Astrocyte of the cerebellum (primary cell): ENCODE measurements at places on chromosomes 2 and 18.

GRCh38 chr2:37919631-37920032, 5.5 kb upstream of the RMDN2 start:
- DNase-seq = no peak

DNA sequence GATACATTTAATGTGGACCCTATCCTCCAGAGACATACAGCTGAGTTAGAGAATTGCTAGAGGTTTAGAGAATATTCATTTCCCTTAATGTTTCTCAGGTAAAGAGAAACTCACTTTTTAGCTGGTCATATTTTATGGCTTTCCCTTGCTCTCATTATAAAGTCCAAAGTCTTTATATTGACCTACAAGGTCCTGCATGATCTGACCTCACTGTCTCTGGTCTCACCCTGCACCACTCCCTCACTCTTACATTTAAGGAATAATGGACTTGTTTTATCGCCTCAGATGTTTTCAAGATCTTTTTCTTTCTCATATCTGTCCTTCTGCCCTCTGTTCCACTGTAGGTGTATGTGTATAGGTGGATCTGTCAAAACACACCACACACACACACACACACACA, 597.3 kb downstream of the PLCL1 start:
- no peak for DNase-seq

GRCh38 chr2:30611583-30611982, 164.5 kb downstream of the LCLAT1 start:
- DNase-seq = no peak

GRCh38 chr18:9683418-9684396, 24.4 kb upstream of the RAB31 start:
- DNase-seq = no peak

DNA sequence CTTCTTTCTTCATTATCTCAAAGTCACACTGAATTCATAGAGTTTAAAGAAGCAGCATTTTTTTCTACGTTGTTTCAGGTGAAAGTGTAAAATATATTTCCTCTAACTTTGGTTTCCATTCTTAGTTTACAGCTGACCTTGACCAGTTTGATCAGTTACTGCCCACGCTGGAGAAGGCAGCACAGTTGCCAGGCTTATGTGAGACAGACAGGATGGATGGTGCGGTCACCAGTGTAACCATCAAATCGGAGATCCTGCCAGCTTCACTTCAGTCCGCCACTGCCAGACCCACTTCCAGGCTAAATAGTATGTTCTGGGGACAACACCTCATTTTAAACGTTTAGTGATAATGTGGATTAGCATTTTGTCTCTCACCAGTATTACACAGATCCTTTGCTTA, 82.4 kb downstream of the PTRHD1 start:
- no peak for DNase-seq

DNA sequence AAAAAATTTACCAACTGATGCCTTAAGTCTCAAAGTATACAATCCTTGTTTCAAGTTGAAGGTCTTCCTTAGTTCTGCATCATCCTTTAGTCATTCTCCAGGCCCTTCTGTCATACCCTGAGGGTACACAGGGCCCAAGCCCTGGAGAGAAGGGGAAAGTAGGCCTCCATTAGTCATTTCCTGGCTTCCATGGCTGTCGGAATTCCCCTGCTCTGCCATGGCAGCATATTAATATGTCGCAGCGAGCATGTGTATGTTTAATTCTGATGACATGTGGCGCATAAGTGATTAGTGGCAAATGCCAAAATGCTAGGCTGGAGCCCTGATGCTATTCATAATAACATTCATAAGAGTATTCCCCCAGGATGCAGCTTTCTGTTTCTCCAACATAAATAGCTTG, 22.1 kb downstream of the GPR39 start:
- DNase-seq = peak; percentile 36

GRCh38 chr18:62196079-62196478, 9.0 kb downstream of the RELCH start:
- DNase-seq = no peak

DNA sequence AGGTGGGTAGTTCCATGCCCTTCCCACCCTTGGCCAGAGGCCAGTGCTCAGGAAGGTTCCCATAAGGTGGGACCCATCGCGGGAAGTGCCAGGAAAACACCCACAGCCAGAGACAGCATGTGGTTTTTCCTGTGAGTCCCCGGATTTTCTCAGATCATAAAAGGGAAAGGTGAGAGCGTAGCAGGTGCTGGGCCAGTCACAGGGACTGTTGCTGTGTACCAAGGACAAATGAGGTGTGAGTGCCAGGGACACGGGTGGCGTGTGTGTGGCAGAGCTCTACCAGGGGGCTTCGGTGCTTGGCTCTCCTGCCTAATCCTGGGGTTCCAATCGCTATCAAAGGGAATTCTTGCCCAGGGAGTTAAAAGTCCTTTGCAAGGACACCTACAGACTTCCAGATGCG, 159.6 kb upstream of the SMAD2 start:
- no peak for DNase-seq

- no peak for DNase-seq
Observed at GRCh38 chr2:223095207-223095606, 43.2 kb downstream of the KCNE4 start.

GRCh38 chr18:51107082-51107481, 77.1 kb downstream of the SMAD4 start:
- no peak for DNase-seq

- DNase-seq = no peak
Observed at GRCh38 chr2:42071791-42072190, 24.0 kb downstream of the PKDCC start.

DNA sequence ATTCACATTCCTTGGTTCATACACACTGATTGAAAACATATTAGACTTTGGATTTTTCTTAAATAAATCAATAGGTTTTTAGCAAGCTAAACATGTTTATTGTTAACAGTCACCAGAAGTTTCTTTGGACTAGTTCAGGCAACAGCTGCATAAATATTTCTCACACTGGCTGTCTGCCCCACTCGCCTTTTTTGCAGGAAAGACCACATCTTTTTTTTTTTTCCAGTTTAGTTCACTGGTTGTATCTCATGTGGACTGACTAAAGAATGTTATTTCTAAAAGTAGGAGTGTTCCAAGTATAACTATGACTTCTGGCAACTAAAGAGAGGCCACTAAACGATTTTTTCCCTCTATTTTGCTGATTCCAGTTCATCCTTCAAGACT, 31.1 kb downstream of the SLC40A1 start:
- peak; percentile 22 for DNase-seq

- no peak for DNase-seq
Observed at GRCh38 chr2:100632759-100633158, 70.0 kb downstream of the PDCL3 start.

DNA sequence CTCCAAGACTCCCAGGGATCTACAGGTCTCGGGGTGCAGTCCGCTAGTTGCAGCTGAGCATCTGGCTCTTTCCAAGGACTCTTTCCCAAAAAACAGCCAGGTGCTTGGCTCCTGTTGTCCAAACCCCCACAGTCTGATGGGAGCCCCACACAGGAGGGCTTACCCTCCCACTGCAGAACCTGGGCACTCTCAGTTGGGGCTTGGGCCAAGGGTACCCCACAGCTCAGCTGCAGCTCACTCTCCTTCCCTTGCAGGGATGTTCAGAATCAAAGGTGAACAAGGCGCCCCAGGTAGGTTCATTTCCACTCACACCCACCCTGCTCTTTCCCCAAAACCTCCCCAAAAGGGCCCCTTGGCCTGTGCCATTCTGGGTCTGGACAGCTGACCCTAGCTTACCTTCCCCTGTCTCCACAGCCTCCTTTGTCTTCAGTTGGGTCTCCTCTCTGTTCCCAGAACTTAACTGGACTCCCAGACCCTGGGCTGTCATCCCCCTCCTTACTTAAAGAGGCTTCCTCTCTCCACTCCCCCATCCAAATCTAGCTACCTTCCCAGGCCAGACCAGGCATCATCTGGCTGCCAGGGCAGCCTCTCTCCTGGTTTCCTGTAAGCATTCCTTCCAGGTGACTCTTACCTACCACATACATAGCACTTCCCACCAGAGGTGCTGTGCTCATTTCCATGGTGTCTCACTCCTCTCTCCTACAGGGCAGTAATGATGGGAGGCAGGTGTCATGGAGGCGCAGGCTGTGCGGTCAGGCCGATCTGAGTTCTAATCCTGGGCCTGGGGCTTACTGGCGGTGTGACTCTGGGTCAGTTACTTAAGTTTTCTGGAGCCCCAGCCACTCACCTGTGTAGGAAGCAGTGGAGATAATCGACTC, 29.5 kb downstream of the MARCO start:
- DNase-seq = no peak

DNA sequence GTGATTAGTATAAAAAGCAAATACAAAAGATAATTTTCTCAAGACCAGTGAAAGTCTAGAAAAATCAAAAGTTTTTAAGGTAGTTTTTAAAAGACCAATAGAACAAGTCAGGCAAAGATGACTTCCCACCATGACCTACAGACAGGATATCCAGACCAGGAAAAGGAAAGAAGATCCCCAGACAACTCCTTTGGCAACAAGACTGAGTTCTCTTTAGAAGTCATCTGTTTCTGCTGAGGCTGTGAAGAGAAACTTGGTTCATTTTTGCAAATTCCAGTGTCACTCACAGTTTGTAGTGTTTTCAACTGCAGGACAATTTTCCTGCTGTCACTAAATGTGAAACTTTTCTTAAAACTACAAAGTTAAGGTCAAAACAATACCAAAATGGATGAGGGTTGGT, 240.9 kb upstream of the SIX2 start:
- DNase-seq = no peak

DNA sequence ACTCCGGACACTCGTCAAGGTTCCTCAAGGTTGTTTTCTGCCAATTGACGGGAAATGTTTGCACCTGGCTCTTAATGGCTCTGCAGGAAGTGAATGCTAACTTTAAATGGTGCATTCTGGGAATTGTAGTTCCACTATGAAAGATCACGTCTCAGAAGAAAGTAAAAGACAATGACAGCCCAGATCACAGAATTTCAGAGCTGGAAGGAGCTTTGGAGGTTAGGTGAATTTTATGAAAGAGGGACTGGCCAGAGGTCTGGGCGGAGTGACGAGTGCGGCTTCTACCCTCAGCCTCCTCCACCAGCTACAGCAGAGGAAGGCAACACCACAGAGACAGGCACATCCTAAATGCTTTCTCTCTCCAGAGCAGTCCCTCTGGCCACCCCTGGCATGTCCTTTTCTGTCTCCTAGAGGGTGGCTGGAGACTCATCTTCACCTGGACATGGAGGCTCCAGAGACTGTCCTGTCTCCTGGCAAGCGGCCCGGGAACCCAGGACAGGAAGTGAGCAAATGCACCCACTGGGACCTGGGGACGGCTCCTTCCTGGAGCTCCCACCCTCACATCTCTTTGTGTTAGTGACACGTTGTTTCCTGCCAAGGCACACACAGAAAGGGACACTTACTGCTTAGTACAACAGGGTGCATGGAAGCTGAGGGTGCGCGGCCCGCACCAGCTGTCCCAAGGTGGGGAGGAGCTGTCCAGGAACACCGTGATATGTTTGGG, 19.4 kb downstream of the THAP4 start:
- no peak for DNase-seq

DNA sequence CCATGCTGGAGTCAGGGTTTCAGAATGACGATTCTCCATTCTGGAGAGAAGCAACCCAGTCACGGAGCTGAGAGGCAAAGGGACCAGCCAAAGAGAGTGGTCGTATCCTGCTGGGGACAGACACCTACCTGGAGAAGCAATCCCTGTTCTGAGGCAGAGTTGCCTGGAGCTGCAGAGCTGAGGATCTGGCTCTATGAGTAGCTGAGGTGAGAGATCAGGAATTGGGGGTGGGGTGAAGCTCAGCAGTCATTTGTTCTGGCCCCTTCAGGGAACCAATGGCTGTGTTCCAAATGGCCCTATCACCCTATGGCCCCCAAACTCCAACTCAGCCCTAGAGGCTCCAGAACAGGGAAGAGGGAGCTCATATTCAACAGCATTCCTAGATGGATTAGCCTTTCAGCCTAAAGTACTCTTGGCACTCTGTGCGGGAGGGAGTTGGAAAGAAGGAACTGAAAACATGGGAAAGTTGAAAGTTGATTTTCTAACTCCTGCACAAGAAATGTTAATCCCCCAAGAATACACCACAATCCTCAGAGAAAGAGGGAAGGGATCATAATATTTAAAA, 3.3 kb upstream of the ATRAID start:
- DNase-seq = no peak

- DNase-seq = no peak
Observed at GRCh38 chr2:230719340-230719739, 6.7 kb downstream of the CAB39 start.

DNA sequence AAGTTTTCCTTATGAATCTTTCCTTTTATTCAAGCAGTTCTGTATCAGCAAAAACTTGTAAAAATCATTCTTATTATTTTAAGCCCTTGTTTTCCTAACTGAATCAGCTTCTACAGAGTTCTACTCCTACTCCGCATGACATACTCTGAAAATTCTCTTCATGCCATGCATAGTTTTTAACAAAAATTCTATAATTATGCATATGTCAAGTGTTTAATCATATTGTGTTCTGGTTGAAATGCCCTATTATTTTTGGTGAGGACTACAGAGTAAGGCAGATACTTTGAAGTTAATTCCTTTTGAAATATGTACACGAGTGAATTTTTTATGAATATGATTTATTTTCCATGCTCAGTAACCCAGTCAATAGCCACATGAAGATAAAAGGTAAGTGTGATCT, 28.8 kb downstream of the ANKRD30B start:
- no peak for DNase-seq

DNA sequence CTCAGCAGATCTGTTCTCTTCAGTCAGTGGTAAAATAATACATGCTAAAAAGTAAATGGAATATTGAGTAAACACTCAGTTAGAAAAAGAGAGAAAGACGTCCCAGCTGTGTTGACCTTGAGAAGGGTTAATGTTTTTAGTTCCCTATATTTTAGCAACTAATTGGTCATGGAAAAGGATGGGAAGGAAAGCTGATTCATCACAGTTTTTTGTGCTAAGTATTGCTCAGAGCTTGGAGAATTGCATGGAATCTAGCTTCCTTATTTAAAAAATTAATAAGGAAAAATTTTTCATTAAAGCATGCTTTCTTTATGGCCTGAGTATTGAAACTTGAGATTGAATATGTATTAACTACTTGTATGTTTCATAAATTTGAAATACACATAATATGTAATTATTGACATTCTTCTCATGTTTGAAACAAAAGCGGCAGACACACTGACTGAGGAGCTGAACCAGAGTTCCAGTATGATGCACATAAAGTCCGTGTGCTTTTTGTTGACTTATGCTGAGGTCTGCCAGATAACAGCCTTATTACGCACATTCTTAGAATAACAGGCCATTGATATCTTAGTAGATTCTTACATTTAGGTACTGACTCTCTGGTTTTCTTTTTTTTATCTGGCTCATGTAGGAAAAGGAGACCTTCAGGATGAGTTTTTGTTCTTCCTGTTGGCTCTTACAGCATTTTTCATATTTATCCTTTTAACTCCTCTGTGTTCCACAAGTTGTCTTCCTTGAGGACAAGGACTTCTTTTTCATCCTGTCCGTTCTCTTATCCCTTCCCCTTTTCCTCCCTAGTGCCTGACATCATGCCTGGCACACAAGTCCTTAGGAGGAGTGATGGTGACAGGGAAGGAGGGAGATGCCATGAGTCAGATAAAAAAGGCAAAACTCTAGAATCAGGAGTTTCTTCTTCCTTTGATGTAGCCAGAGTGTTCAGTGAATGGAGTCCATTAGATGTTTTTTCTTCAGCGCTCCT, 194.1 kb downstream of the PTPRM start:
- DNase-seq = peak; percentile 28

- DNase-seq = peak; percentile 19
Observed at GRCh38 chr18:36075862-36076587, 8.7 kb upstream of the RPRD1A start.
